ENCODE measurements at places on chromosomes 11 and 22.

GRCh38 chr22:25406510-25407210 is 157.8 kb upstream of the GRK3 start:
- no peak for DNase-seq

- no peak for DNase-seq
These were observed 19.8 kb downstream of the FBLN1 start for GRCh38 chr22:45522462-45522861.

GRCh38 chr11:5671831-5672230 is 13.0 kb downstream of the TRIM5 start:
- DNase-seq, result no peak

DNA sequence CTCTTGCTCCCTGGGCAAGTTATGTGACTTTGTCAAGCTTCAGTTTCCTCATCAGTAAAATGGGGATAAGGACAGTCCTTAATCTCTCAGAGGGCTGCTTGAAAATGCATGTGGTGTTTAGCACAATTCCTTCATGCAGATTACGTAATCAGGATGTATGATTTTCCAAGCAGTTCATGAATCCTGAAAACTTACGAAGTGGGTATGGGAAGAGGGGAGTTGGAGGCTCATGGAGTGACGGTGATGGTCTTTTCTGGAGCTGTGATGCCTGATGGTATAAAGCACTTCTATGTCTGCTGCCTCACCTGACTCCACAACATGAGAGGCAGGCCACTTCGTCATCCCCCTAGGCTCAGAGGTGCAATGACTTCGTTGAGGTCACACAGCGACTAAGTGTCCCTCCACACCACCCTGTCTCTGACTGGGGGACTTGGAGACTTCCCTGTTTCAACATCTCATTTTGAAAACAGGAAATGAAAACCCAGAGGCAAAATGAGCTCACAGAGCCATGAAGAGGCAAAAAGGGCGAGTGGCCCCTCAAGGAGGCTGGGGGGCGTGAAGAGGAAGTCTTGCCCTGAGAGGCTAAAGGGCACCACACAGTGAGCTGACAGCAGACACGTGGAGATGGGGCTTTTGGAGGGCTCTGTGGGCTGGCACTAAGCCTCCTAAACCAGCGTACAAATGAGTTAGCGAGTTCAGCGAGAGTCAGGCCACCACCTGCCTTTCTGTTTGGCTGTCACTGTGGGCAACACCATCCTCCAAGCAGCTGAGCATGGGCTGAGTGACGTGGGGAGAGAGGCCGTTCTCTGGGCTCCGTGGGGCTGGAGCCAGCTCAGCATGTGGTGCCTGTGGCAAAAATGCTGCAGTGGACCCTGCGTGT is 10.1 kb downstream of the MCM5 start:
- no peak for DNase-seq

DNA sequence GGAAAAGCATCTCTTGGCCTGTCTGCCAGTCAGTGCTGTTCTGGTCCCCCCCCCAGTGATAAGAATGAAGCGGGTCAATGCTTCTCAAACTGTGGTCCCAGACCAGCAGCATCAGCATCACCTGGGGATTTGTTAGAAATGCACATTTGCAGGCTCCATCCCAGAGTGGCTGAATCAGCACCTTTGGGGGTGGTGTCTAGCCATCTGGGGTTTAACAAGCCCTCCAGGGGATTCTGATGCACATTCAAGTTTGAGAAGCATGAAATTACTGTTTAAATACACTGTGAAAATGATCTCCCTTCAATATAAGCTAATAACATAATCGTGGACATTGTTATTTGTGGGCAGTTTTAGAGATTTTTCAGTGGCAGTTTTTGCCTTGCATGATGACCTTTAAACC is 133.5 kb downstream of the MYO18B start:
- DNase-seq, result no peak

DNA sequence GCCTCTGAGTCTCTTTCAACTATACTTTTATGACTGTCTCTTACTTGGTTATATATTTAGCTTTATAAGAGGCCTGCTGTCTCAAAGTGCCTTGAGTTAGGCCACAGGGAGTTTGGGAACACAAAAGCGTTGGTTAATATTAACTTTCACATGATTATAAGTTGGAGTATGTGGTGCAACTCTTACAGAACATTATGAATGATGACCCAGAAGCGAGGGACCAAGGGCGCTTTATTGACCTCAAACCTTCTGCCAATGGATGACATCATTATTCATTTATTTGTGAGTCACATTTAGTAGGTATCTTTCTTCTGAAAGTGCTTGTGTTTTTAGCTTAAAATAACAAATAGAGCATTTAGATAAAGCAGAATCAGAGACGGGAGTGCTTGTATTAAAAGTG is 298.0 kb upstream of the ZC3H12C start:
- DNase-seq, result no peak

- DNase-seq, result no peak
These were observed 18.2 kb downstream of the CELF1 start for GRCh38 chr11:47534704-47535251.

- DNase-seq, result no peak
These were observed 420.7 kb upstream of the CADM1 start for GRCh38 chr11:115924744-115925567.

- no peak for DNase-seq
These were observed 2.3 kb downstream of the TMEM151A start for GRCh38 chr11:66293777-66294625.

GRCh38 chr11:37748641-37749040 is 1150.6 kb upstream of the RAG2 start:
- no peak for DNase-seq

GRCh38 chr11:57491371-57492061 is 24.0 kb downstream of the SLC43A1 start:
- DNase-seq, result no peak

GRCh38 chr11:75242722-75243600 is 2.4 kb downstream of the TPBGL start:
- DNase-seq, result no peak

DNA sequence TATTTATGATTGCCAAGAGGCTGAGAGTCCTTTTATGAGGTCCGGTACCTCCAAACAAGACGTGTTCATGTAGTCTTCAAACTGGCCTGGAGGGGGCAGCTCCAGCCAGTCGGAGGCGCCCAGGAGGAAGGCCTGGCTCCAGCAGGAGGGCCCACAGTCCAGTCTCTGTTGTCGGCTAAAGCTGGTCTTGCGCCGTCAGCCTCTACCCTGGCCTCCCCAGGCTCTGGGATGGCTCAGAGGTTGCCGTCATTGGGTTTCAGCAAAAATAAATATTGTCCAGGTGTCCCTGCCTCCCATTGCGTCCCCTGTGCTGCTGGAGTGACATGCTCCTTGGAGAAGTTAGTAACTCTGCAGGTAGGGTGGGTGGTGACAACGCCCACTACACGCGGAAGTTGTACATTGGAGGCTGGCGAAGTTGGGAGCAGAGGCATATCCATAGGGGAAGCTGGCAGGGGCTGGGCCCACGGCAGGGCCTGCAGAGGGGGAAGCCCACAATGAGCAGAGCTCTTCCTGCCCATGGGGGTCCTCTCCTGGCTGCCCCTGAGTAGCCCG is 1.0 kb upstream of the SLC25A1 start:
- no peak for DNase-seq

DNA sequence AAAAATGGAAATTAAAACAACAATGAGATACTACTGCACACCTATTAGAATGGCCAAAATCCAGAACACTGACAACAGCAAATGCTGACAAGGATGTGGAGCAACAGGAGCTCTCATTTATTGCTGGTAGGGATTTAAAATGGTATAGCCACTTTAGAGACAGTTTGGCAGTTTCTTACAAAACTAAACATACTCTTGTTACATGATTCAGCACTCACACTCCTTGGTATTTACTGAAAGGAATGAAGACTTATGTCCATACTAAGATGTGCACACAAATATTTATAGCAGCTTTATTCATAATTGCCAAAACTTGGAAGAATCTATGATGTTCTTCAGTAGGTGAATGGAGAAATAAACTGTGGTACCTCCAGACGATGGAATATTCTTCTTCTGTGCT is 40.8 kb downstream of the PGM2L1 start:
- no peak for DNase-seq
